ENCODE measurements at places on chromosomes 6 and 20. TPM values are rescaled to one million over a fixed set of nuclear protein-coding genes. Genes with fewer than 3 reads are reported as not detected.

RIPPLY2 gene
- total RNA-seq: not detected

- no peak for DNase-seq
Measured at GRCh38 chr6:53984581-53984980, 126.7 kb upstream of the MLIP start.

KIF25 gene
- not detected for total RNA-seq

- DNase-seq: no peak
Measured at GRCh38 chr20:32917191-32917950, 58.6 kb downstream of the EFCAB8 start.

NKX2-2 gene
- total RNA-seq: 9.6 TPM

DLK2 gene
- not detected for total RNA-seq
